WERI-Rb-1 (cell line): ENCODE measurements at places on chromosomes 2 and 18.

GRCh38 chr18:7369006-7369405 is 138.1 kb downstream of the LRRC30 start:
- peak; percentile 24 for DNase-seq

- DNase-seq = no peak
These were observed 36.5 kb downstream of the PSMD14 start for GRCh38 chr2:161344692-161345091.

DNA sequence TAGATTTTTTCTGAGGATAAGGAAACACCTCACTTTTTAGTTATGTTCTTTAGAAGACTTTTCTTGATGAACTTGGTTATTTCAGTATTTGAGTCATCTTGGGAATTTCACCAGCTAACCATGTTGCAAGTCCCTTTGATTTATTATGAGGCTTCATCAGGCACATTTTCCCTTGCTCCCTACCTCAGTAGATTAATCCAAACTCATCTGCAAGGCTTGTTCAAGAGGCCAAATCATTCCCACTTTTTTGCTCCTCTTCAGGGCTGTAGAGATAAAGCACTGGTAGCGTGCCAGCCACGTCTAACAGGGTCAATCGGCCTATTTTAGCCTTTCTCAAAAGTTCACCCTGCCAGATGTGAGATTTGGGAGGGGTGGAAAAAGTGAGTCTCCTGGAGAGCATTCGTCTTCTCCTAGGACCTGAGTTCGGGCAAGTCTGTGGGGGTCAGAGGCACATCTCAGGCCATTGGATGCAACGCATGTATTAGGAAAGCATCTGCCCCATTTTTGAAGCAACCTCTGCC is 120.3 kb downstream of the RDH14 start:
- no peak for DNase-seq

- DNase-seq = no peak
These were observed 902 bp downstream of the MCFD2 start for GRCh38 chr2:46914578-46915230.

DNA sequence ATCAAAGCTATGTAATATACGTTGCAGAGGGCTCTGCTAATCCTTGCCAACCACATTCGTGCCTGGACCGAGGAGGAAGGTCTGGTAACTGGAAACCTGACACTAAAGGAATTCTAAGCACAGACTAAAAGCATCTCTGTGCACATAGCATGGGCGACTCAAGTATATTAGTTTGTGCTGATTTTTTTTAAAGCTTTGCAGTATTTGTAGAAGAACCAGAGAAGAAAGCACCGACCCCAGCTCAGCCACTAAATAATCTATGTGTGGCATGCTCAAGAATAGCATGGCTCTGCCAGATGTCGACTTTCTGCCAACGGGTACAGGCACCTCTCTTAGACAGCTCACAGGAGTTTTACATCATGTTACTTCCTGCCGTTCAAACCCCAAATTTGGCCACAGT is 73.2 kb upstream of the NRP2 start:
- DNase-seq = no peak

DNA sequence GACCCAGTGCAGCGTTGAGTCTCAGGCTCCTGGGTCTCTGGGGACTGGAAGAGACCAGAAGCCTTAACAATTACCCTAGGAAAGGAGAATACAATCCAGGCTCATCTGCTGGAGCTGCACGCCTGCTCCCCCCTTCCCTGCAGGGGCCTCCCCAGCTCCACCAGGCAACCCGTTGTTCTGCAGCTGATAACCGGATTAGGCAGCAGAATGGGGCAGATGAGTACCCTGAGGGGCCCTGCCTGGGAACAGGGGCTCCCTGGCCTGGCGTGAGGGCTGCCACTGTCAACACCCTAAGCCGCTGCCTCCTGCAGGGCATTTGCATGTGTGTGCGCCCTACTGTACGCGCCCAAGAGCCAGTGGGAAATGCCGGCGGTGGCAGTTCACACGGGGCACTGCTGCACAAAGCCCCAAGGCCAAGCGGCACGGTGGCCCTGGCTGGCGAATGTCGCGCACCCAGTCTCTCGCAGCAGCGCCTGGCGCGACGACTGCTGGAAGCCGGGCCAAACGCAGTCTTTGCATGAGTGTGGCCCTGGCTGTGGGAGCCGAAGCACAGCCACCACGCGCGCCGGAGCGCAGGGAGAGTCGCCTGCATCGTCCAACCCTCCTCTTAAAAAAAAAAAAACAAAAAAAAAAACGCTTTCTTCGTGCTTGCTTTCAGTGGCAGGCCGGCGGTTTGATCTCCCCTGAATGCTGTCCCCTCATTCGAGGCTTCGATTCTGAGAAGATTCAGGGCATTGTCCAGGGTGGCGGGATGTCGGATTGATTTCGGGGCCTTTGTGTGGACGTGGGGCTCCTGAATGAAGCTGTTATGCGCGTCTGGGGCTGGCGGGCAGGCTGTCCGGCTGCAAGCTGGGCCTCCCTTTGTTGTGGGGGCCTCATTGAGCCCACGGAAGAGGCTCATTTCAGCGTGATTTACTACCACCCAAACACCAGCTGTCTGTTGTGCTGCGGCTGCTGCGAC is 63.8 kb downstream of the SETBP1 start:
- peak; percentile 37 for DNase-seq

- peak; percentile 55 for DNase-seq
These were observed 5.8 kb downstream of the DNMT3A start for GRCh38 chr2:25335971-25336370.

DNA sequence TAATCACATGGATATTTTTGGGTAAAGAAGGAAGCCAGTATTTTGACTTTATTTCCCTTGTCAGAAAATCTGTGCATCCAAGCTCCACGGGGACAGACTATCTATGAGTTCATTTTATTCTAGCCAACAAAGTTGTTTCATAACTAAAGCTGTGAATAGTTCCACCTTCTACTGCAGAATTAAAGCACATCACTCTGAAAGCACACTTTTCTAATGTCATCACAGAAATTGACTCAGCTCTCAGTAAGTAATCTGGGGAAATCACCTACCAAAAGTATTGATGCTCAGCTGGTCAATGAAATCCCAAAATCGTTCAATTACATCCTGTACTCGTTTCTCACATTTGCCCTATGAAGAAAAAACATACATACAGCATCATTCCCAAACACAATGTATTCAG is 19.1 kb downstream of the IAH1 start:
- no peak for DNase-seq

DNA sequence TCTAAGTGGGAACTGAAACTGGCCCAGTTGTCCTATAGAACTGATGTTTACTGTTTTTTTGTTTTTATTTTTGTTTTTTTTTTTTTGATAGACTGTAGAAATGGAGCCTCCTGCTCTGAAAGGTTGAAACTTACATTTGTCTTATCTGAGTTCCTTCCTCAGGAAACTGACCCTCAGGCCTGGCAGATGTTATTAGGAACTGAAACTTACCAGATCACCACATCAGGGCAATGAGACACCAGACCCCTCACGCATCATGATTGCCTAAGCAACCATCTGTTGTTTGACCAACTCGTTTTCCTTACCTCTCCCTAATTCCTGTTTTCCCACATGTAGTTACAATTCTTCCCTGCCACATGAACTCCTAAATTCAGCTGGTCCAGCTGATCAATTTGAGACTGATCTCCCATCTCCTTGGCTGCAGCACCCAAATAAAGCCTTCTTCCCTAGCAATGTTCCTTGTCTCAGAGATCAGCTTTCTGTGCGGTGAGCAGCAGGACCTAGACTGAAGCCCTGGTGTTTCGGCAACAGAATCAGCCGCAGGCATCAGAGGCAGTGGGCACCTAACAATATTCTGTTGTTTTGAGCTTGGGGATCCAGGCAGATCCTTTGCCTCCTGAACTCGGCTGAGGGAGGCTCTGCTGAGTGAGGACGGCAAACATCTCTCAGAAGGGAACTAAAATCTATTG is 96.8 kb downstream of the MSH2 start:
- no peak for DNase-seq
